ENCODE measurements at places on chromosomes 6 and 20.

GRCh38 chr6:166400181-166400580 is 17.4 kb upstream of the MPC1 start:
- DNase-seq: no peak

GRCh38 chr6:35203680-35204079 is 10.1 kb upstream of the SCUBE3 start:
- DNase-seq: no peak

- no peak for DNase-seq
These were observed 14.8 kb upstream of the CD164 start for GRCh38 chr6:109397020-109397419.

DNA sequence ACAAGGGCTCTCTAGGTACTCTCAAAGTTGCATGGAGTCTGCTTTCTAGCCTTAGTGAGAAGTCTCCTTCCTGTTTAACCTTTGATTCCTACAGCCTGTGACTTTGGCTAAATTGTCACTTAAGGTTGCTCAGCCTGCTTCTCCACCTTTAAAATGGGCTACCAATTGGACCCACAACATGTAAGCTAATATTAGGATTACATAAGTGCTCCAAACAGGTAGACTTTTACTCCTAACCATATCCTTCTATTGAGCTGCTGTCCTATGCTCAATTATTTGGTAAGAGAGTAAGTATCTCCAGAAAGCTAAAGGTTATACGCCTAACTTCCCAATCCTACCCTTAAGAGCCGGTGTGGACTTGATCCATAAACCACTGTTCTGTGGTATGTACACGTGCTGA is 2.9 kb downstream of the PCNA start:
- DNase-seq: no peak

DNA sequence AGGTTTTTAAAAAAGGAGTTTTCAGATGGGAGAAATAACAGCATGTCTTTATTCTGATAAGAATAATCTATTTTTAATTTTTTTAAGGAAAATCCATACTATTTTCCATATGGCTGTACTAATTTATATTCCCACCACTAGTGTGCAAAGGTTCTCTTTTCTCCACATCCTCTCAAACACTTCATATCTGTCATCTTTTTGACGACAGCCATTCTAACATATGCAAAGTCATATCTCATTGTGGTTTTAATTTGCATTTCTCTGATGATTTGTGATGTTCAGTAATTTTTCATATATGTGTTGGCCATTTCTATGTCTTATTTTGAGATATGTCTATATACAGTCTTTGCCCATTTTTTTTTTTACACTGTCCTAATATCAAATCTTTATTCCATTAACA is 280.6 kb upstream of the RUNX2 start:
- DNase-seq: no peak

DNA sequence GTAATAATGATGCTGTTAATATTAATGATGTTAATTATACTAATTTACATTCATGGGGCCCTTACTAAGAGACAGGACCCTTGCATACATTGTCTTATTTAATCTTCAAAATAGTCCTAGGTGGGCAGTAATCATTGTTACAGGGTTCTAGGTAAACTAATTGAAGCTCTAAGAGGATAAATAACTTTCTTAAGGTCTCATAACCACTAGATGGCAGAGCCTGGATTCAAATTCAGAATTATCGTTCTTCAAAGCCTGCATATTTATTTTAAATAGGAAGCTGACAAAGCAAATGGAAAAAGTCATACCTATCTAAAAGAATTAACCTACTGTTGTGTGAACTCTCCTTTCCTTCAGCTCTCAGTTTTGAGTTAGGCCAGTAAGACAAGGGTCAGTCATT is 23.5 kb downstream of the PTCHD4 start:
- no peak for DNase-seq

DNA sequence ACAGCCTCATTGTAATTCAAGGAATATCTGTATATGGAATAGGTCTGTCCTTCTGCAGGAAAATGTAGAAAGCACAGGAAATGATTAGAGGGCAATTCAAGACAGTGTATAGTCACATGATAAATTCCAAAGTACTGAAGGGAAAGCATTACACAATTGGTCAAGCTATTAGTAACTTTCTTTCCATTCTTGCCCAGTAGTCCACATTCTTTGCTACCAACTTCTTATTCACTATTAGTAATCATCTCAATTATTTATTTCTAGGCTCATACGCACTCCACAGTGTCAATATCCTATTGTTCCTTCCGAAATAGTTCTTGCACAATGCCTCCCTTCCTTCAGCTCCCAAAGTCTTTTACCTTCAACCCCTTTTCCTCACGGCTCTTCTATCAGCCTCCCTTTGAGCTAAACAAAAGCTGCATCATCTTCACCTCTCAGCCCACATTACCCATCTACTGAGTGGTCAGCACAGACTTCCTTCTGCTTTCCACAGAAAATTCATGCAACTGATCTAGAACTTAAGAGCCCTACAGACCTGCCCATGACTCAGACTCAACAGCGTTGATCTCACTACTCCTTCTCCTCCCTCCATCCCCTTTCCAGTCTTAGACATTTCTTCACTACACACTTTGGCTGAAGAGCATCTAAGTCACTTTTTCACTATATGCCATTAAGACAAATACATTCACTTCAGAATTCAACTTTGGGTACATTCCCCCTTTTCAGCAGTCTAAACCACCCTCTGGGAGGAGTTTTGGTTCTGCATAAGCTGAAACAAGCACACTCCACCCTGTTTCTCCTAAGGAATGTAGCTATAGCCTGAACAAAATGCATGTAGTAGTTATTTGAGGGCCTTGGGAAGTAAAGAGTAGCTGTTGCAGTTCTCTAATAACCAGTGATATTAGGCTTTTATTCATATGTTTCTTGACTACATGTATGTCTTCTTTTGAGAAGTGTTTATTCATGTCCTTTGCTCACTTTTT is 157.9 kb downstream of the KIF16B start:
- DNase-seq: no peak

DNA sequence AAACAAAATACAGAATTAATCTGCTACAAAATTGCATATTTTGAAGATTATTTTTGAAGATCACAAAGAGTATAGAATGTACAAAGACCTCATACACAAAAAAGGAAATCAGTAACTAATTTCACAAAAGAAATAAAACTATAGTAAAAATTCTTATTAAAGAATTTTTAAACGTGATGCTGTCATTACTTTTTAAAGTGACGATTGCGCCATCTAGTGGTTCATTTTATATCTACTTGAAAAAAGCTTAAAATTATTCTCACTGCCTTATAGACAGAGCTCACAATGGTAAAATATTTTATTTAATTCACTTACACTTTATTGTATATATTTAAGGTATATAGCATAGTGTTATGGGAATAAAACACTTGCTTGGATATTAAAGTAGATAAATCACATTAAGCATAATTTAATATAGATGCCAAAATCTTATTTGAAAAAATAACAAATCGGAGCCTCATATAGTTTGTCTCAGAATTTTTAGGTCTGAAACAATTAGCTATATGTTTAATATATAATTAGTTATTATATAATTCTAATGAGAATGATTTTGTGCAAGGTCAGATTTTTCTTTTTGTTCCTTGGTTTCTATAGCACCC is 128.8 kb downstream of the PHF3 start:
- no peak for DNase-seq

GRCh38 chr6:169391473-169392071 is 137.9 kb upstream of the THBS2 start:
- no peak for DNase-seq

- DNase-seq: no peak
These were observed 8.3 kb downstream of the CD109 start for GRCh38 chr6:73704260-73704659.

DNA sequence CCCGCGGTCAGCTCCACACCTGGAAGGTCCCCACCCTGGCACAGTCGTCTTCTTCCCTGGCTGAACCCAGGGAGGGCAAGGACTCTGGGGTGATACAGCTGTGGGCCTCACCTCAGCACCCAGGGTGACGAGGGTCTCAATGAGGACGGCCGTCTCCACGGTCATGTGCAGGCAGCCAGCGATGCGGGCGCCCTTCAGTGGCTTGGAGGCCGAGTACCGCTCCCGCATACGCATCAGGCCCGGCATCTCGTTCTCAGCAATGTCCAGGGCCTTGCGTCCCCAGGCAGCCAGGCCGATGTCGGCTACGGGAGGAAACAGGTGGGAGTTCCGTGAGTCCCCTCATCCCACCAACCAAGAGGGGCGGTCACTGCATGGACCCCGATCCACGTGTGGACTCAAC is 7.9 kb downstream of the AHCY start:
- DNase-seq: no peak

DNA sequence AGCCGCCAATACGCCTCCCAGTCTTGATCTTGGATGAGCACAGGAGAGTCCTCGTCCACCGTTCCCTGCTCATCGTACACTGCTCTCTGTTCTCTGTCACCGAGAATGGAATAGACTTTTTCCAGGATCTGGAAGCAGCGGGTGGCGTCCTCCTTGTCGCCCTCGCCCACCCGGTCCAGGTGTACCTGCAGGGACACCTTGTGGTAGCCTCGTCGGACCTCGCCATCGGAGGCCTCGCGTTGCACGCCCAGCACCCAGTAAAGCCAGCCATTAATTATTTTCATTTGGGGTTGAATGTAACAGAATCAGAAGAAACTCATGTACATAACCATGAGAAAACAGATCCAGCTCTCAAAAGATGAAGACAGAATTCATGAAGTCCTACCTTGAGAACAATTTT is 59.9 kb downstream of the JAG1 start:
- DNase-seq: no peak

- DNase-seq: no peak
These were observed 288.7 kb downstream of the KIF16B start for GRCh38 chr20:16284385-16285100.

DNA sequence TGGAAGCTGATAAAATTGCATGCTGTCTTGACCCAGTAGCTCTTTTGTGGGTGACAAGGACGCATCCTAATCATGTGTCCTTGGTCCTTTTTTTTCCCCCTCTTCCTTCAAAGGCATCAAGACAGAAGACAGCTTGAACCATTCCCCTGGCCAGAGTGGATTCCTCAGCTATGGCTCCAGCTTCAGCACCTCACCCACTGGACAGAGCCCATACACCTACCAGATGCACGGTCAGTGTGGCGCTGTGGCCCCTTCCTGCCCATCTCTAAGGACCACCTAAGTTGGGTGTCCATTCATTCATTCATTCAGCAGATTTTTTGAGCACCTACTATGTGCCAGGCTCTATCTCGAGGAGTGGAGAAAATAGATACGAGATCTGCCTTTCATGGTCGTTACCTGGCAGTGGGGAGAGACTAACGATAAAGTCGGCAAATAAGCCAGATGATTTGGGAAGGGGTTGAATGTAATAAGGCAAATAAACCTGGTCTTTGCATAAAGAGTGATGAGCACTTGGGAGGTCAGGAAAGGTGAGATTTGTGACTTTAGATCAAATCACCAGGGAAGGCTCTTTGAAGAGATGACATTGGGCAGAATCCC is 121.5 kb downstream of the EYA2 start:
- no peak for DNase-seq

GRCh38 chr6:13941902-13942301 is 17.1 kb downstream of the RNF182 start:
- no peak for DNase-seq

DNA sequence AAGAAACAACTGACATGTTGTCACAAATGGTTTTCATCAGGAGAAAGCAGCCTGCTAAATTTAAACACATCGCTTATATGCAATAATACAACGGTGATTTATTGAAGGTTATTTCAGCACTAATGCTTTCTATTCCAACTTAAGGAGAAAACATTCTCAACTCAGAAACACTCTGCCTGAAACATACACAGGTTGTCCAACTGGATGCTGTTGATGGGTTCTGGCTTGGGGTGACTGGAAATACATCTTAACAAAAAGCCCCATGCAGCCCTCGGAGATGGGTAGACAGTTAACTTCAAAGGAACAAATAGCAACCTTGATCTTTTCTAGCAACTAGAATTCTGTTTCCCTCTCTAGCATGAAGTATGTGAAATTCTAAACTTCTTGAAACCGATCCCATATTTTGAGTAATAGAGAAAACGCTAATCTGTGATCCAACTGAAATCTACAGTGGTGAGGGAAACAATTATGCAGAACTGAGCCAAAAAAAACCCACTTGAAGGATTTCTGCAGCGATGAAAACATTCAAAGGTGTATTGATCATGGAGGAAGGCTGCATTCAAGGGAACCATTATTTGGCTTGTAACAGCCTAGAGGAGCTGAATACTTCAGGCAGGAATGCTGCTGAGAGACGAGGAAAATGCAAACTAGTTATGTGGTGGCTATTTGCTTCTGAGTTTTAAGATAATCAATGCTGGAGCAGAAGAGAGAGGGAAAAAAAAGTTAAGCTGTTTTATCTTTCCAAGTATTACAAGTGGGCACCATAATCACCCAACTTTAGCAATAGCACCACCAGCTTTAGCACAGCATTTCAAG is 6.9 kb downstream of the ZMYND8 start:
- DNase-seq: no peak

GRCh38 chr20:45949542-45950329 is 15.3 kb downstream of the PCIF1 start:
- DNase-seq: no peak

DNA sequence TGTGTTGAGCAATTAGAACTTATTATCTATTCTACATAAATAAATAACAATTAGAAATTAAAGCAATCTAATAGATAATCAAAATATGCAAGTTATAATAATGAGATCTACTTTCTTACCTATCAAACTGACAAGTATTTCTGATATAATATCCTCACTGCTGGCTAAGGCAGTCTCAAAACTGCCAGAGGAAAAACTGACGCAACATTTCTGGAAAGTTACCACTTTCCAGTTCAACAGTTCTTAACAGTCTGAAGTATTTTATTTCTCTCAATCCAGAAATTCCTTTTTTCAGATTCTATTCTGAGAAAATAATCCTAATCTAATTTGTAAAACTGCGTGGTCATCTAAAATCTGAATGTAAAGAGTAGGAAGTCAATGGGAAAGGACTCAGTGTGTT is 121.0 kb downstream of the TRDN start:
- DNase-seq: no peak

DNA sequence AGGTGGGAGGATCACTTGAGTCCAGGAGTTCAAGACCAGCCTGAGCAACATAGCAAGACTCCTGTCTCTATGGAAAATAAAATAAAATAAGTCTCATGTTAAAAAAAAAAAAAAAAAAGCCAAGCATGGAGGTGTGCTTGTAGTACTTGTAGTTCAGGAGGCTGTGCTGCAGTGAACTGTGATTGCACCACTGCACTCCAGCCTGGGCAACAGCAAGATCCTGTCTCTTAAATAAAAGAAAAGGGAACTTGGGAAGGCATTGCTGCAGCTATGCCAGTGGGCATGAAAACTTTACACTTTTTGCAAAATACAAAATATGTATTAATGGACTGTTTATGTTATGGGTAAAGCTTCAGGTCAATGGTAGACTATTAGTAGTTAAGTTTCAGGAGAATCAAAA is 37.5 kb upstream of the REV3L start:
- DNase-seq: no peak

All from activated CD8-positive, alpha-beta memory T cell treated with anti-CD3 and anti-CD28 coated beads for 1 hour (primary cell).